ENCODE measurements at places on chromosomes 4 and X. TPM values are rescaled to one million over a fixed set of nuclear protein-coding genes. Genes with fewer than 3 reads are reported as not detected.

HTRA3 gene
- 8.7 TPM for polyA plus RNA-seq

UCP1 gene
- 0.18 TPM for polyA plus RNA-seq

WDFY3 gene
- polyA plus RNA-seq: 53.5 TPM

GRCh38 chrX:3094261-3094660, 53.0 kb downstream of the ARSF start:
- no peak for DNase-seq

DNA sequence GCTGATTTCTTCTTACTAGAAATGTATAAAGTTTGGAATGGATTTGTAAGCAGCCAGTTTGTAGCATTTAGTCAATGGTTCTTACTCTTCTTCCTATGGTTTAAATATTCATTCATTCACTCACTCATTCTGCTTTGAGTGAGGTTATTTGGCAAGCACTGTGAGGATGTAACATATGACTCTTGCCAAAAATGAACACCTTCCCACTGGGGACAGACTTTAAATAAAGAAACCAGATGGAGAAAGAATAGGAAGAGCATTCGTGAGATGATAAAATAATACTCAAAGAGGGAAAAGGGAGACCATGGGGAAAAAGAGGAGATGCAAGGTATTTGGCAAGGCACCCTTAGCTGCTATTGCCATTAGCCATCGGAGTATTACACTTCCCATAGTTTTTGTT, 586.1 kb downstream of the ADGRL3 start:
- DNase-seq: no peak

GRCh38 chrX:19566359-19567222, 51.3 kb upstream of the MAP3K15 start:
- DNase-seq: no peak

DNA sequence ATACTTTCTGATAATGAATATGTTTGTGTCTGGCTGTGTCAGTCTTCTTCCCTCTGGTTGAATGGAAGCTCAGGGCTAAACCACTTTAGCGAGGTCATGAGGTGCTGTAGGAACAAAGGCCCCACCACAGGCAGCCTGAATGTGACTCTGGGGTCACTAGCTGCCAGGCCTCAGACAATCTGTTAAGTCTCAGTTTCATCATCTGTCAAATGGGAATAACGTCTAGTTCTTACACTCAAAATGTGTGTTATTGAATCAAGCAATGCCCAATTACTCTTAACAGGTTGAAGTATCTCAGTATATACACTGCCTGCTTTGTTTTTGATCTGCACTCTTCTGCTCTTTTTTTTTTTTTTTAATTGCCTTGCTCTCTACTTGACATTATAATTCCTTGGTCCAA, 148.6 kb downstream of the STK32B start:
- DNase-seq: no peak
